Activated CD8-positive, alpha-beta T cell treated with anti-CD3 and anti-CD28 coated beads, Interleukin-2, amount 10 ng/mL, durations not matched to agents 7 days and 5 days (primary cell): ENCODE measurements at places on chromosomes 12 and 14. TPM values are rescaled to one million over a fixed set of nuclear protein-coding genes. Genes with fewer than 3 reads are reported as not detected.

DNA sequence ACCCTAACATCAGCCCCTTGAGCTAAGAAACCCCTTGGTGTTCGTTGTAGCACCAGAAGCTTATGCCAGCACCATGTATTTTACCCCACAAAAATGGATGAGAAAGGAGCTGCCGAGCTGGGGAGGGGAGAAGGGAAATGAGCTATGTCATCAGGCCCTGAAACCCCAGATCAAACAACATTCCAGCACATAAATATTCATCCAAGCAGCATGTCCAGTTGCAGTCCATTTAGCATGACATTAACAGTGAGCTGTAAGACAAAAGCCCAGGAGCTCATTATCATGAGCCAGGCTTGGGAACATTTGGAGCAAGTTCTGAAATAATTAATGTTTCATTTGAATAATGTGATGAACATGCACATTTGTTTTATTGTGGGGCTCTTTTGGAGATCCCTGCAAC, 630.1 kb upstream of the TMEM132C start:
- H3K27me3 ChIP-seq = no peaks in the 10 kb centered on the region
- H3K4me3 ChIP-seq = no peak overlapping the region
- DNase-seq = no peak
- no peaks in the 10 kb centered on the region for H3K36me3 ChIP-seq
- H3K27ac ChIP-seq = no peak overlapping the region

DNA sequence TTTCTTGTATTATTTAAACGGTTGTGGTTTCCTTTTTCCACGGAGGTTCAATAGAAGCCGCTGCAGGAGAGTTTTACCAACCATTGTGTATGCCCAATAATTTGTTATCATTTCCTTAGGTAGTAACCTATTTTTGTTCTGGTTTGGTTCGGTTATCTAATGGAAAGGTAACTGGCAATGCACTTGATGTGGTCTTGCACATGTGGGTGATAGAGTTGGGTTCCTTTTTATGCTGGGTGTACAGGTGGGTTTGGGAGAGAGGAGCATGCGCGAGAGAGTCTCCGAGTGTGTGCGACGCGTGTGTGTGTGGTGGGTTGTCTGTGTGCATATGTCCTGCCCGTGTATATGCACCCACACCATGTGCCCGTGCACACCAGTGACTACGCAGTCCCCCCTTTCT, 102.7 kb upstream of the FKBP4 start:
- H3K27me3 ChIP-seq = peaks cover 15% of the 10 kb centered on the region
- H3K27ac ChIP-seq = peak overlapping the region; percentile 90
- peaks cover 4% of the 10 kb centered on the region for H3K36me3 ChIP-seq
- H3K4me1 ChIP-seq = peaks cover 42% of the 10 kb centered on the region
- peak overlapping the region; percentile 81 for H3K4me3 ChIP-seq

DNA sequence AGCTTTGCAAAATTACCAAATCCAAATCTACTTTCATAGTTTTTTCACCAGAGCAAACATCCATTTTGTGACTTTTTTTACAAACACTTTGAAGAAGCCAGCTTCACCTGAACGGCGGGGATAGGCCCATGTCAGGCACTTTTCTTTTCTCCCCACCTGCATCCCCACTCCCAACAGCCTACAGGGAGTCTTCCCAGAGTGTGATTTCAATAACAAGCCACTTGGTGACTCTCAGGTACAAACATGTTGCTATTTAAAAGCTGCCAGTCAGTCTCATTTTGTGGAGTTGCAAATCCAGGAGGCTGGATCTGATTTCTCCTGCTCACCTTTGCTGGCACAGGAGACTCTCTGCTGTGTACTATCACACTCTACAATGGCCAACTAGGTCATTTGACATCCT, 285.5 kb downstream of the KCNH5 start:
- no peak overlapping the region for H3K27ac ChIP-seq
- no peak overlapping the region for H3K4me3 ChIP-seq
- DNase-seq = no peak
- H3K36me3 ChIP-seq = no peaks in the 10 kb centered on the region
- H3K27me3 ChIP-seq = no peaks in the 10 kb centered on the region

- no peaks in the 10 kb centered on the region for H3K36me3 ChIP-seq
- no peaks in the 10 kb centered on the region for H3K27me3 ChIP-seq
- DNase-seq = no peak
Observed at GRCh38 chr12:125688223-125688622, 623.0 kb downstream of the AACS start.

DNA sequence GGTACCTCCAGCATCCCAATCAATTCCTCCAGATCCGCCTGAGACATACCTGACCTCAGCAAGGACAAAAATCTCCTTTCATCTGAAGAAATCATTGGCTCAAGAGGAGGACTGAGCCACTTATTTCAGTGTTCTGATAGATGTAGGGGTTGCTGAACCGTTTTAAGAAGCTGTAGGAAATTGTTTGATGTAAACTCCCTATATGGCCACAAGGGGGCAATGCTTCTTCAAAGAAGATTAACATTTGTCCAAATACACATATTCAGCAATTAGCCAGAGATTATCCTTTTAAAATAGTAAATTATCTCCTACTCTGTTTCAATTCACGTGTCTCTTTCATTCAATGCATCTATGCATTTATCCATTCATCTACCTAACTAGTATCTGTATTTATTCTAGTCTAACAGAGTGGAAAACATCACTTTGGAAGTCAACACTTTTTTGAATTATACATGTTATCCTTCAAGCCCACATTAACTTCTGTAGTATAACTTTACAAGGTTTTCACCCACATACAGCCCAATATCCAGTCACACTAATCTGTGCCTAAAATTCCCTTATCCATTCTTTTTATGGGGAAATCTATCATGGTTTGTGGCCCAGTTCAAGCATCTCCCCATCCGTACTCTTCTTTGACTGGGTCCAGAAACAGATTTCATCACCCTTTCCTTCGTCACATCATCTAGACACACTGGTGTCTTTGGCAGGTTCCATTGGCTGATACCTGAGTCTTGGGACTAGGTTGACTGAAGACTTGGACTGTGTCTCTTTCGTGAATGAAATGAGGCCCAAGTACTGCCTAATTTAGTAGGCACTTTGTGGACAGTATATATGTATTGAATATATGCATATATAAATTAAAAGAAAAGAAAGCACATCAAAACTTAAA, 411.0 kb upstream of the OR4E1 start:
- DNase-seq = peak; percentile 53
- no peaks in the 10 kb centered on the region for H3K27me3 ChIP-seq
- H3K4me1 ChIP-seq = peaks cover 34% of the 10 kb centered on the region

DNA sequence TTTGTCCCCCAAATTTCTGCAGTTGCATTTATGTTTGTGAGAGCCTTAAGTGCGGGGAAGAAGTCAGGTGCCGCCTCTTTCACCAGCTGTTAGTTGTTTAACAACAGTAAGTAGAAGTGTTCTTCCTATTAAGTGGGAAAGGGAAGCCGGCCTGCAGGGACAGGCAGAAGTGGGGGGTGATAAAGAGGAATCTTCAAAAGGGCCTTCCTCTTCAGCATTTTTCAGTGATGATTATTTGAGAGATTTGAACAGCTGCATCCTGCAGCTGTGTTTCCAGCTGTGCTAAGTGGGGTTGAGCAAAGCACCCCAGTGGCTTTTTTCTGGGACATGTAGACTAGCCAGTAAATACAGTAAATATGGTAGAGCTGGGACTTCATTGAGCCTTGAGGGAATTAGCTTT, 32.1 kb upstream of the SLC38A1 start:
- no peak for DNase-seq
- H3K27ac ChIP-seq = no peak overlapping the region
- no peaks in the 10 kb centered on the region for H3K4me1 ChIP-seq
- no peaks in the 10 kb centered on the region for H3K36me3 ChIP-seq
- peaks cover 11% of the 10 kb centered on the region for H3K27me3 ChIP-seq

DNA sequence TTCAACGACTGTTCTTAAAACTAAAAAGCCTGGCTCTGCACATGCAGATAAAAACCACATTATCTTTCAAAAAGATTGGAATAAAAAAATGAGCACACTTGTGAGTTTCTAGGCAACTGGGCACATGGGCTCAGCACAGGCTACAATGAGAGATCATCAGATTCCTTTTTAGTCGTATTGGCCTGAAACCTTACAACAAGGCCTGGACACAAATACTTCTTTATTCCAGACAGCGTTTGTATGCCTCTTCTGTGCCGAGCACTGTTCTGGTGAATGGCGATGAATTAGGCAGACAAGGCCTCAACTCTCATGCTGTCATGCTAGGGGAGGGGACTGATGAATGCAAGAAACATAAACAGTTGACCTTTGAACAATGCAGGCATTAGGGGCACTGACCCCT, 463.0 kb downstream of the AACS start:
- no peaks in the 10 kb centered on the region for H3K4me1 ChIP-seq
- H3K4me3 ChIP-seq = no peak overlapping the region
- H3K27ac ChIP-seq = no peak overlapping the region

DNA sequence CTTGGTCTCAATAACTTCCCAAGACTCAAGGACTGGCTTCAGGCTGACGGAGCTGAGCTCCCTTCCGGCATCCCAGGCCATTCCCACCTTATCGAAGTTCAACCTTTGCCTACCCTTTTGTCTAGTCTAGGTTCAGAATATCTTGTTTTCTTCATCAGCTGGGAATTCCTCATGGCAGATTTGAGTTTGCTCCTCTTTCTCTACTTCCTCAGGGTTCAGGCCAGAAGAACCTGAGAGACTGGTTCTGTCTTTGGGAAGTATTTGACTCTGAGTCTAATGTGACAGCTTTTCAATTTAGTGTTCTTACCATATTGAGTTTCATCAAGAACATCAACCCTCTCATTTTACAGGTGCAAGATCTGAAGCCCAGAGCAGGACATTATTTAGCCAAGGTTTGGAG, 2.1 kb downstream of the BIN2 start:
- H3K27me3 ChIP-seq = no peaks in the 10 kb centered on the region
- peak overlapping the region; percentile 70 for H3K27ac ChIP-seq

DNA sequence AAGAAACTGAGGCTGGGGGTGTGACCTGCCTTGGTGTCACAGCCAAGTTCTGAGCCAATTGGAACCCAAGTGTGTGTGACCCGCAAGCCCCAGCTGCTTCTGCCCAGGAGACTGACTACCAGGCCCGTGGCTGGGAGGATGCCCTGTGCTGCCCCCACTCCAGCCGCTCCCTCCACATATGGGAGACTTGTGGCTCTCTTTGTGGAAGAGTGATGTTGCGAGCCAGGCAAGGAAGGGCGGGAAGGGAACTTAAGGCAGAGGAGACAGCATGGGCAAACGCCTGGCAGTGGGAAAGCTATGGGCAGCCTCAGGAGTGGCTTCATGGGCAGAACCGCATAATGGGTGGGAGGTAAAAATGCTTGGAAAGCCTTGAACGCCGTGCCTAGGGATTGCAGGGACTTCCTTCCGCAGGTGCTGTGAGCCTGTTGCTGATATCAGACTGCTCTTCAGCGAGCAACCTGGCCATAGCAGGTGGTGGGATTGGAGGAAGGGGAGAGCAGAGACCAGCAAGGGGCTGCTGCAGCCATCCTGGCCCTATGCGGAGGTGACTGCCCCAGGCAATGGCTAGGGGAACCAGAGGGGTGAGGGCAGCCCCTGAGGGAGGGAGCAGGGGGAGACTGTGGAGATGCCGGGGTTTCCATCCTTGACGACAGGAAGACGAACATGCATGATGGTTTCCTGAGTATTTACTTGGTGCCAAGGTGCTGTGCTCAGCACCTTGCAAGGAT, 115.7 kb downstream of the LGMN start:
- peak overlapping the region; percentile 48 for H3K27ac ChIP-seq
- no peak overlapping the region for H3K4me3 ChIP-seq
- H3K27me3 ChIP-seq = no peaks in the 10 kb centered on the region
- peaks cover 16% of the 10 kb centered on the region for H3K36me3 ChIP-seq

GRCh38 chr14:68694516-68695235, 98.2 kb downstream of the ZFP36L1 start:
- no peak overlapping the region for H3K27ac ChIP-seq
- no peaks in the 10 kb centered on the region for H3K36me3 ChIP-seq
- H3K27me3 ChIP-seq = peaks cover 3% of the 10 kb centered on the region
- no peak overlapping the region for H3K4me3 ChIP-seq
- peaks cover 14% of the 10 kb centered on the region for H3K4me1 ChIP-seq
- no peak for DNase-seq

DNA sequence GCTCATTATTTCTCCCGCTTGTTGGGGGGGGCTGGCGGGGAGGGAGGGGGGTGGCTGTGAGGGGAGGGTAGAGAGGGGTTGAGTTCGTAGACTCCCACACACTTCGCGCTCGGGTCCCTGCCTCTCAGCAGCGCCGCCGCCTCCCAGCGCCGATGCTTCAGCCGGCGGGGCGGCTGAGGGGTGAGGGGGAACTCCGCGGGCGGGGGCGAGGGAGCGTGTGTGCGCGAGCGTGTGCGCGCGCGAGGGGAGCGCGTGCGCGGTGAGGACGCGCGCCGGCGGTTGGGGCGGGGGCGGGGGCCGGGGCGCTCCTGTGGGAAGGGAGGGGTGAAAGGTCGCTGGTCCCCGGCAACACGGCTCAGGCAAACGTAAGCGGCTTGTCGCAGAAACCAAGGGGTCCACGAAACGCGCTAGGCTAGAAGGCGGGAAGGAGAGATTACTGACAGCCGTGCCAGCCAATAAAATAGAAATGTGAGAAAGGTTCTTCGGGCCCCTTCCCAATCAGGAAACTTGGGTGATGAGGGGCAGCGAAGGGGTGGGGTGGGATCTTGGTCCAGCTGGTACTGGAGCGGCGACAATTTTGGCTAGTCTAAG, 343 bp upstream of the NOVA1 start:
- H3K27me3 ChIP-seq = peaks cover 20% of the 10 kb centered on the region
- peak overlapping the region; percentile 15 for H3K4me3 ChIP-seq
- H3K27ac ChIP-seq = no peak overlapping the region
- H3K36me3 ChIP-seq = peaks cover 6% of the 10 kb centered on the region
- no peak for DNase-seq

GRCh38 chr12:85279449-85280164, 413 bp upstream of the ALX1 start:
- H3K27me3 ChIP-seq = peaks cover 45% of the 10 kb centered on the region
- no peak for DNase-seq
- H3K4me3 ChIP-seq = no peak overlapping the region
- peaks cover 1% of the 10 kb centered on the region for H3K36me3 ChIP-seq

DNA sequence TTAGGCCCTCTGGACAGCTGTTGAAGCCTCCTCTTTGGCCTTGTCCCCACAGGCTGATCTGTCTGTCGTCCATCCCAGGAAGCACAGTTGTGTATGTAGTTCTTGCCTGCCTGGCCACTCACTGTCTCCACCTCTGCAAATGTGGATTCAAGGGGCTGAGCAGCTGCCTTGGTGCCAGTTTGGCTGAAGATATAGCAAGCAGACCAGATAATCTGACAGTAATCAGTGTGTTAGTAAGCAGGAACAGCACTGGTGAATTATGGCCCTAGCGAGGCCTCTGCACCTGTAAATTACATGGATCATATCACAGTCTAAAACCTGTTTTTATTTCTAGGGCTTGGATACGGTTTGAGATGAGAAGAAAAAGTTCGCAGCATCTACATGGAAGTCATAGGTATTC, 282.5 kb upstream of the NOS1 start:
- H3K4me1 ChIP-seq = no peaks in the 10 kb centered on the region
- H3K27me3 ChIP-seq = no peaks in the 10 kb centered on the region
- DNase-seq = no peak
- no peak overlapping the region for H3K27ac ChIP-seq
- no peak overlapping the region for H3K4me3 ChIP-seq

Gene APOF
- not detected for total RNA-seq

Gene GPR137C
- total RNA-seq = 0.73 TPM

Gene PIWIL1
- total RNA-seq = not detected

Gene LRRIQ1
- total RNA-seq = not detected

Gene RHEBL1
- 9.5 TPM for total RNA-seq
